ENCODE measurements at places on chromosomes 3 and 15.

DNA sequence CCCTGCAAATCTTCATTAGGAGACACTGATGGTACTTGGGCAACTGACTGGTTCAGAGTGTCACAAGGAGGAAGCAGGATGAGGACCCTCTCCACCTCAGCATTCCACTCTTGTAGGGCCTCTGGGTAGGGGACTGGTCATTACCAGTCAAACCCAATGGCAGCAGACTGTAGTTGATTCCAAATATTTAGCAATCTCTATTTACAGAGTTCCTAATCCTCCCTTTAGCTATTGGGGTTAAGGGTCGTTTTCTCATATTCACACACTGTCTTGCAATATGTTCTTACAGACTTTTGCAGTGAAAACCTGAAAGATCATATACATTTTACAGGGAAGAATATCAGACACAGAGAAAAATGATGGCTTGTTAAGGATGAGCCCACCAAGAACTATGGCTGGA is 397.7 kb downstream of the GAP43 start:
- DNase-seq: no peak

GRCh38 chr3:4060064-4060463 is 243.1 kb upstream of the SETMAR start:
- peak; percentile 83 for DNase-seq

DNA sequence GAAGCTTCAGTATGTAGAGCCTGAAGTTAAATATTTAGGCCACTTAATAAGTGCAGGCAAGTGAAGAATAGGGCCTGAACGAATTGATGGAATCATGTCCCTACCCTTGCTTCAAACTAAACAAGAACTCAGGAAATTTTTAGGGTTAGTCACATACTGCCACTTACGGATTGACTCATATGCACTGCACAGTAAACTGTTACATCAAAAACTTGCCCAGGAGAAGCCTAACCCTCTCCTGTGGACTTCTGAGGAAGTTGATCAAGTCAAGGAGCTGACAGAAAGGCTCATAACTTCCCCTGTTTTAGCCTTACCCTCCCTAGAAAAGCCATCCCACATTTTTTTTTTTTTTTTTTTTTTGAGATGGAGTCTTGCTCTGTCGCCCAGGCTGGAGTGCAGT is 20.6 kb upstream of the KBTBD12 start:
- DNase-seq: no peak

DNA sequence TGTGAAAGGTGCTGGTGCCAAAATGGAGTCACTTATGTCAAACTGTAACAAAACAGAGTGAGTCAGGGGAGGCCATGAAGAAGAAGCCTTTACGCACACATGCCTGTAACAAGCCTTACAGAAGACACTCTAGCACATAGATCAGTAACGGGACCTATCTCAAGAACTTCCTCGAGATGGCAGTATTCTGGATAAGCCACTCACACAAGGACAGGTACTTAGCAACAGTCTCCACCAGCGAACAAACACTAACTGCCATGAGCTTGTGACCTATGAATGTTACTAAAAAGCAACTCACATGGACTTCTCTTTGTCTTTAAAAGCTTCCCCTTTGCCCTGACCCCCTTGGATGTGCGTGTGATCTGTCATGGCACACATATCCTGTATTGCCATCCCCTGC is 235.1 kb downstream of the CD47 start:
- peak; percentile 21 for DNase-seq

DNA sequence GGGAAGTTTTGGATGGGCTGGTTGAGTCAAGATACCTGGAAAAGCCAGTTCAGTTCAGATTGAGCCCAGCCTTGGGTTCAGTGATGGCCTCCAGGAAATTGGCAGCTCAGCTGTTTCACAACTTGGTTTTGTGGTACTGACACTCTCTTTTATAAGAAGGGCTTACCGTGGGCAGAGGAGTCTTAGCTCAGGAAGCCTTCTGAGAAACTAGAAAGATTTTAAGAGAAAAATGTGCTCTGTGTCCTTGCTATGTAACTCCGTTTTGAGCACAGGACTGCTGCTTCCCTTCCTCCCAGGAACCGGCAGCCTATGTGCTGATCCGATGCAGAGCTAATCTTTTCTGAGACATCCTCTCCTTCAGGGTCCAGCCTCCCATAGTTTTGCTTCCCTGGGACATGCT is 46.6 kb upstream of the RASGRP1 start:
- DNase-seq: no peak

DNA sequence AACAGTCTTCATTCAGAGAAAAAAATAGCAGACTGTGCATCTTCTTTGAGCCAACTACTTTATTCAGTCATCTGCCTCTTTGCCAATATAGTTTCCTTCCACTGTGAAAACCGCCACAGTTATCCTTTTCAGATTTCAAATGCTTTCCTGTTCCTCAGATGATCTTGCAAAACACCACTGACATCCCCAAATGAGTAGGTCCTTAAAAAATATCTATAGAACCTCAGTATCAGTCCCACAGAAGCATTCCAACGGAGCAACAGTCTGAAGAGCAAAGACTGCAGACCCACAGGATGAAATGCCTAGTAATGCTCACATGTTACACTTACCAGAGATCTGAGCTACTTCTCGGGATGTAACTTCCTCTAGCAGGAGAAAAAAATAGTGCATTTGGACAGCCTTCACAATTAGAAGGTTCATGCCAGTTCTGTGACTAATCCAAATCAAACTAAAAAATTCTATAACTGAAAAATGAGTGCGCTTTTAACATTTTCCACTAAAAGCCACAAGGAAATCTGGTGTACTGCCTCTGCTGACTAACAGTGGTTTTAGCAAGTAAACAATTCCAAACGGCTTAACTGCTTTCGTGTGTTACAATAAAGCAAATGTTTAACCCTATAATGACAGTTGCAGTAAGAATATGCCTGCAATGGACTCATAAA is at the start of gene ANKRD28:
Gene ANKRD28 (minus strand): TSS at position 338 of the 662 bp plus-strand sequence. CDS start 1,458 bp downstream, outside the sequence.
- DNase-seq: peak; percentile 98

DNA sequence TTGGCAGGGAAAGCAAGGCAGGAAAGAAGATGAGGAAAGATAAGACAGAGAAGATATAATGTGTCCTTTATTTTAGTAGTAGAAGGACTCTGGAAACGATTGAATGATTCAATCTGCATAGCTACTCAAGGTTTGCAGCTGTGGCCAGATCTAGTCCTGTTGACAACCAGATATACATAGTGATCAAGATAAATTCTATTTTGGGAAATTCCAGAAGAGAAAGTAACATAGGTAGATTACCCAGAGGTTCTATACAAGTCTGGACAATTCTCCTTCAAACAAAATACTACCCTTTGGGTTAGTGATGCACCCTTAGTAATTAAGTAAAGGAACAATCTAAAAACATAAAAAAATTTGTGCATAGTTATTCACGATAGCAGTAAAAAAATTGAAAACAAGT is 9.4 kb downstream of the TERC start:
- no peak for DNase-seq

DNA sequence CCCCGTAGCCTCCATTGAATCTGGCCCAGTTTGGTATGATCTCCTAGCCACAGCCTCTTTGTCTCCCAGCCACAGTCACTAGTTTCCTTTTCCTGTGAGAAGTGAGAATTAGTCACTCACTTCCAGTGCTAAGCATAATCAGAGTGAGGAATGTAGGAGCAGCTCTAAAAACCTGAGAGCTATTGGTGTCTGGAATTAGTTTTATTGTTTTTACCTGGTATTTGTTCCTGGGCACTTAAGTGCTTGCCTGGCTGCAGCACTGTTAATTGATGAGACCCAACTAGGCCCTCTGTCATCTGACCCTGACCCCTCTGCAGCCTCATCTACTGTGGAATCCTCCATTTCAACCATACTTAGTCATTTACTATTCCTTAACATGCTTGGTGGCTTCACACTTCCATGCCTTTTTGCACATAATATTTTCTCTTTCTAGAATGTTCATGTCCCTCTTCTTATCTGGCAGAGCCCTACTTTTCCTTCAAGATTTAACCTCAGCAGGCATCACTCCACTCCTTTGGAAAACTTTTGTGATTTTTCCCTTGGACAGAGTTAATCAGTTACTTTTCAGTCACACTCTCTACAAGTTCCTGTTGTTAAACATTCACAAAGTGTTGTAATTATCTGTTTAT is 48.8 kb downstream of the PDE8A start:
- DNase-seq: peak; percentile 69

DNA sequence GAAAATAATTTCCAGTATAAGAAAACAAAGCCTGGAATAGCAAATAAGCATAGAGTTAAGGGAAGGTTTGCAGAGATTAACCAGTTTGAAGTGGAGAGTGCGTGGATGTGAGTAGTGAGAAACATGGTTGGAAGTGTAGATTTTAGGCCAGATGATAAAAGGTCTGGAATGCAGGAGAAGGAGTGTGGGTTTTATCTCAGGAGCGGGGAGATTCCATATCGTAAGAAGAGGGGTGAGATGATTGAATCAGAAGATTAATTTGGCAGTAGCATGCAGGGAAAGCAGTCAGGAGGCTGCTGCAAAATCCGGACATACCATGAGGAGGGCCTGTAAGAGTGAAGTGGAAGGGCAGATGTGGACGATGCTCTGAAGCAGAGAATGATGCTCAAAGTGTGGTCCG is 13.7 kb downstream of the PPARG start:
- DNase-seq: no peak
